Stimulated activated CD4-positive, alpha-beta T cell treated with anti-CD3 and anti-CD28 coated beads, Interleukin-4, amount 100 ng/mL, for 1 hour (primary cell): ENCODE measurements at places on chromosomes 4 and X.

DNA sequence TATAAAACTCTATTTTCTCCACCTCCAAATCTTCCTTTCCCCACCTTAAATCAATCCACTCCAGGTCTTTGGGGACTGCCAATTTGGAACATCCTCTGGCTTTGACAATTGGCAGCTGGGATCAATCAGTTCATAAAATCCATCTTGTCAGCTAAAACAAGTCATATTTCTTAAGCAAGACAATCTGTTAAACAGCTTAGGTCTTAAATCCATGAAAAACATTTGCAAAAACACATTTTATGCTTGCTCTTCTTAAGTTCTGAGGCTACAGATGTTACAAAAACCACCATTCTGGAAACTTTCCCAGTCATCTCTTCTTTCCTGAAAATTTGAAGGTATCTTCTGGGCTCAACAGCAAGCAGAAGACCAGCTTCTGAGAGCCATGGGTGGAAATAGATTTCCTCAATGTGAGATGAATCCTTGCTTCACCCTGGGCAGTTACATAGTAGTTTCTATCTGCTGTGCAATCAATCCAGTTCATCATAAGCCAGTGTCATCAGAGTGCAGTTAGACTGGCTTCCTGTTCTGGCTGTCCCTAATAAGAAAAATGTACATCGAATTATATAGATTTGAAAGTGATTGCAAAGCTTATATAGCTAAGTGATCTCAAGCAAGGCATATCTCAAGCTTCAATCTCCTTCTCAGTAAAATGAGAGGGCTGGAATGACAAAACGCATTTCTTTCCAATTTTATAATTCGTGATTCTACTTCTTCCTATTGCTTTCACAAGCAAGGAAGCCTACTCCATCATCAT lies 402.7 kb upstream of the INTU start:
- DNase-seq: no peak

DNA sequence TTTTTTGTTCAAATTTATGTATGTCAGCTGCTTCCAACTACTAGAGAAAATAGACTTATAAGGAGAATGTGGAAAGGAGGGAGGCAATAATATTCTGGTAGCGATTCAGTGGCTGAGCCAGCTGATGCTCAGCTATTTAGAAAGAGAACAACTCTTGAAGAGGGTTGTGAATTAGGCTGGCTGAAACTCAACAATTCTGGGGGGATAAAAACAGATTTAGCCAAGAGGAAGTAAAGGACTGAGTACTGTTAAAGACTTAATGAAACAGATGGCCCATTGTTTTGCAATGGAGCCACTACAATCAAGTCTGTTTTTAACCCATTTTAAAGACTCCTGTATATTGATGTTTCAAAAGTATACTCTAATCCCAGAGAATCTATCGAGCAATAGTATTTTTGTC lies 1058.9 kb downstream of the C4orf33 start:
- DNase-seq: no peak

GRCh38 chr4:54840992-54841768 lies 183.4 kb downstream of the KIT start:
- no peak for DNase-seq

DNA sequence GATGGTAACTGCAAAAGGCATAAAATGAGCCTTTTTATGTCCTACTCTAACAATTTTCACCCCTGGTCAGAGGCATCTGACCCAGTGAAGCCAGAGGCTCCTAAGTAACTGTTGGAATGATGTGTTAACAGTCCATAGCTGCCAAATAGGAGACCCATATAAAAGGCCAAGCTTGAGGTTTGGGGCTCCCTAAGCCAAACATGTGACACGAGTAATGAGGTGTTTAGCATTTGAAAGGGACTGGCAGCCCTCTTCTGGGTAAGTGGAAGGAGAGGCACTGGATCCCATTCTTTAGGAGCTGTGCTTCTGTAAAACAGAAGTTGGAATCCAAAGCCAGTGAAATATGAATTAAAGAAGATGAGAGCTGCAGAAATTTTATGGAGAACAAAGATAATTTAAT lies 100.6 kb upstream of the PNPLA4 start:
- DNase-seq: no peak
